ENCODE measurements at places on chromosomes 3 and 15. TPM values are rescaled to one million over a fixed set of nuclear protein-coding genes. Genes with fewer than 3 reads are reported as not detected.

DNA sequence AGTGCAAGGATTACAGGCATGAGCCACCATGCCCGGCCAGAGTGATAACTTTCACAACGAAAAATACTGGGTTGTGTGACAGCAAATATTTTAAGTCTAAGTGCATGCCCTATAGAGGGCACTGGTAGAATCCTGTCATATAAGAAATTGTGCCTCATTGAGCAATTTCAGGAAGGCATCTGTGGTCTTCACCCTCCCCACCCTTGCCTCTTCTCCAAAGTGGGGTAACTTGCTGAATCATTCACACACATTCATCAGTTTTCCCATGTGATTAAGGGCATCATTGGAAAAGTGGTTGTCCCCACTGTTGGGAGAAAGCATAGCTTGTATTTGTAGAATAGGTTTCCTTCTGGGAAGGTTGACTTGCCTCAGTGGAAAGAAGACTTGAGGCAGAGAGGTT, 9.2 kb downstream of the MITF start:
- no peaks in the 10 kb centered on the region for H3K27me3 ChIP-seq
- no peaks in the 10 kb centered on the region for H3K4me1 ChIP-seq
- no peaks in the 10 kb centered on the region for H3K36me3 ChIP-seq
- DNase-seq = no peak
- no peak overlapping the region for H3K4me3 ChIP-seq

GRCh38 chr15:67914537-67915460, 75.0 kb upstream of the RNU6-1 start:
- no peak overlapping the region for H3K27ac ChIP-seq
- H3K4me3 ChIP-seq = no peak overlapping the region
- no peaks in the 10 kb centered on the region for H3K36me3 ChIP-seq
- H3K4me1 ChIP-seq = no peaks in the 10 kb centered on the region

DNA sequence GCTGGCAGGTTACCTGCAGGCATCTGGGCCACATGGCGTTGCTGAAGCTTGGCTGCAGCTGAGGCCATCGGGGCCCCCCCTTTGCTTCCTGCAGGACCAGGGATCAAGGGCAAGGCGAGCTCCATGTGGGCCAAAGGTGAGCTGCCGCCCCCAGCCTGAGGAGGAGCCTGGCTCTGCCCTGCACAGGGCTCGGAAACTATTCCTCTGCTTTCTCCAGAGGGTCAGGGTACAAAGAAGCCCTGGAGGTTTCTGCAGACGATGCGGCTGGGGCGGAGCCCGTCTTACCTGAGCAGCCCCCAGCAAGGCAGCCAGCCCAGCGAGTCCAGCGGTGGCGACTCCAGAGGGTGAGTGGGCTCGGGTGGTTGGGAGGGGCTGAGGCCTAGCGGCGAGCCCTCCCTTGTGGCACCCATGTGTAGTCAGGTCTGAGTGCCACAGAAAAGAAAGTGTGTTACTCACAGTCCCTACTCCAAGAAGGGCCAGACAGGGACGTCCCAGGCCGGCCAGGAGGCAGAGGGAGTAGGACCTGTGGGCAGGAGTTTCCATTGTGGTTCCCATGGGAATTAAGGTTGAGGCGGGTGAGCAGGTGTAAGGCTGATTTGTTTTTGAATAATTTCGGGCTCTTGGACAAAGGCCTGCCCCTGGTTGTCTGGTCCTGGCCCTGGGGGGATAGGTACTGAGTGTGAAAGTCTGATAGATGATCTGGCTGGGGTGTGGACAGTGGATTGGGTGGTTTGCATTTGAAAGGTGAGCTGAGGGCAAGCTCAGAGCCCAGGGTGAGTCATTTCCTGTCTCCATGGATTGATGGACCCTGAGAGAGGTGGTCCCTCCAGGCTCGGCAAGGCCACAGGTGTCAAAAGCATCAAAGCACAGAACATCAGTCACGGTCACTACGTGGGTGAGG, 25.4 kb downstream of the CFAP100 start:
- H3K27ac ChIP-seq = no peak overlapping the region
- H3K4me3 ChIP-seq = no peak overlapping the region
- no peaks in the 10 kb centered on the region for H3K27me3 ChIP-seq
- H3K36me3 ChIP-seq = no peaks in the 10 kb centered on the region
- DNase-seq = no peak
- H3K4me1 ChIP-seq = no peaks in the 10 kb centered on the region

DNA sequence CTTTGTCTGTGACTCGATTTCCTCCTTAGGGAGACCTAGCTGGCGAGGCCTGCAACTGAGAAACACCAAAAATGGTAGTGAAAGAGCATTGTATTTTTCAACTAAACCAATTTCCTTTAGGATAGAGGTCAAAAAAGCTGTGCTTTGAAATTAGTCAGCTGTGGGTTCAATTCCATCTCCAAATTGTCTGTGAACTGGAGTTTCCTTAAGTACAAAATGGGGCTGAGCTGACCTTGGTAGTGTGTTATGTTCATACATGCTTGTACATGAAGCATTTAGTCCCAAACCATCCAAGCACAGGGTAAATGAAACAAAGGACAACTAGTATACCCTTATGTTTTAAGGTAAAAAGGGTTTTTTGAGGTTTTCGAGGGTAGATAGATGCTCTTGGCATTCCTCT, 99.3 kb downstream of the RARB start:
- no peak overlapping the region for H3K4me3 ChIP-seq
- DNase-seq = no peak
- H3K36me3 ChIP-seq = no peaks in the 10 kb centered on the region
- H3K27ac ChIP-seq = no peak overlapping the region
- H3K4me1 ChIP-seq = no peaks in the 10 kb centered on the region
- no peaks in the 10 kb centered on the region for H3K27me3 ChIP-seq

- no peak for DNase-seq
- H3K27me3 ChIP-seq = no peaks in the 10 kb centered on the region
- H3K4me3 ChIP-seq = no peak overlapping the region
- no peaks in the 10 kb centered on the region for H3K4me1 ChIP-seq
- no peaks in the 10 kb centered on the region for H3K36me3 ChIP-seq
Measured at GRCh38 chr3:28467414-28467813, 118.8 kb upstream of the AZI2 start.

DNA sequence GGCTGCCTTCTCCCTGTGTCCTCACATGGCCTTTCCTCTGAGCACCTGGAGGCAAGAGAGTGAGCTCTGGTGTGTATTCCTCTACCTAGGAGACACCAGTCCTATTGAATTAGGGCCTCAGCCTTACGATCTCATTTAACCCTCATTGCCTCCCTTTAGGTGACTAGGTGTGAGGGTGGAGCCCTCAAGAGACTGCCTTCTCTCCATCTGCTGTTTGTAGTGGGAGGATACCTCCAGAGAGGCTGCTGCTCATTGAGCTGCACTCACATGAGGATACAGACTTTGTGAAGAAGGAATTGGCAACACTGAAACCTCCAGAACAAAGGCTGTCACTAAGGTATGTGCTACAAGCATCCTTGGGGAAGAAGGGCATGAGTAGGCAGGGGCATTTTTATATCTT, at the start of gene CCR8:
TSS of gene CCR8 (plus strand) at position 217 of the 400 bp plus-strand sequence. CDS start 2,623 bp downstream, outside the sequence.
- H3K4me3 ChIP-seq = no peak within 1 kb of the TSS
- no peaks in the 10 kb centered on the region for H3K36me3 ChIP-seq
- no peaks in the 10 kb centered on the region for H3K4me1 ChIP-seq
- no peak within 1 kb of the TSS for H3K27ac ChIP-seq

Gene GPR171
- not detected for total RNA-seq

Gene CCDC12
- total RNA-seq = 28.2 TPM

Gene GOLGA8S
- not detected for total RNA-seq

Gene VWA5B2
- total RNA-seq = 0.13 TPM

Gene MESP1
- total RNA-seq = 6.5 TPM

Gene TMEM108
- not detected for total RNA-seq

Measured in A673 (cell line).